ENCODE measurements at places on chromosomes 2 and 18. TPM values are rescaled to one million over a fixed set of nuclear protein-coding genes. Genes with fewer than 3 reads are reported as not detected.

IHH gene
- polyA plus RNA-seq, result not detected

DNA sequence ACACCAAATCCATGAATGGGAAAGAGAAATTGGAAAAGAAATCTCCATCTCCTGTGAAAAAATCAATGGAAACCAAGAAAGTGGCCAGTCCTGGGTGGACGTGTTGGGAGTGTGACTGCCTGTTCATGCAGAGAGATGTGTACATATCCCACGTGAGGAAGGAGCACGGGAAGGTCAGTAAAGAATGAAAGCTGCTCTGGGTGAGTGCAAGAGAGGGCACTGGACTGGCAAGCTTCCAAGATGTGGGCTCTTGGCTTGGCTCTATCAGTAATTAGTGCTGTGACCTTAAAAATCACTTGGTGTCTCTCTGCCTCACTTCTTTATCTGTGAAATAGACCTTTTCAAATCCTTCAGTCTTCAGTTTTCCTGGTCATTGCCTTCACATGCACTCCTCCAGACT, 89.0 kb downstream of the ZNF532 start:
- DNase-seq, result no peak

DNA sequence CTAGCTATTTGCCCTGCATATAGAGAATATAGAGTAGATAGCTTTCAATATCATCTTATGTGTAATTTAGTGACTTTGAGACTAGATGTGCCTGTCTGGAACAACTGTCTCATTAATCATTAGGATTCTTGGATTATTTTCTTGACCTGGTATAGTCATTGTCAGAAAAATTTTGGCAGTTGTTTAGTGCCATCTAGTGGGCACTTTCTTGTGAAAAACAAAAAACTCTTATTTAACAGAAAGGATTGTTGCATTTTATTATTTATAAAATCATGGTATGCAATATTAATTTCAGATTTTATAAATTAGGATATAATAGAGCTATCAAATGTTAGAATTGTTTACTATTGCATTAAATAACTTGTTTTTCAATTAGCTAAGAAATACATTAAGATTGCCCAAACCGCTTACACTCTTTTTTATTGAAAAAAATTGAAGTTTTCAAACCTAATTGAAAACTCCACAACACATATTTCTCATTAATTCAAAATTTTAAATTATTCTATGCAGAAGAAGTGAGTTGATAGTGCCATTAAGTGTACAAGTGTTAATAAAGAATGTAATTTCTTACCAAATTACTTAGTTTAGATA, 80.3 kb downstream of the DYNAP start:
- DNase-seq, result no peak

GRCh38 chr2:192773044-192773443, 578.3 kb upstream of the TMEFF2 start:
- DNase-seq, result no peak

GRCh38 chr2:100200985-100201384, 58.6 kb upstream of the AFF3 start:
- DNase-seq, result no peak

Measured in AG04450 (cell line).